Dorsolateral prefrontal cortex (tissue), 122 donors: ENCODE measurements at places on chromosomes 6 and 20. TPM values are rescaled to one million over a fixed set of nuclear protein-coding genes. Genes with fewer than 3 reads are reported as not detected.

Gene DLL1
- 20.4 TPM for total RNA-seq

GRCh38 chr20:63911176-63911575 is 16.2 kb downstream of the DNAJC5 start:
- DNase-seq, result peak; percentile 54

DNA sequence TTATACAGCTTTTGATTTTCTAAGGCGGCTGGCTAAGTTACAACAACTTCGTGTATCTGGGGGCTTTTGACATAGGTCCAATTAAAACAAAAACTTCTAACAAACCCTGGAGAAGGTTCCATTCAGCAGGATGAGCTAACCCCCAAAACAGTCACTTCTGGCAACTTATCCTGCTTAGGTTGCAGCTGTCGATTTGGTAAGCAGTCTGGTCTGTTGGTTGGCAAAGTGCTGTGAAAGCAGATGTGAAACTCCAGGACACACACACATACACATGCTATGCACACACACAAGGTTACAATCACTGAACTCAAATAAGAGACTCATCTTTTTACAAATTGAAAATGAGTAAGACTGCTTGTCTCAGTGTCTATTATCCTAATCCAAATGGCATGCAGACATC is 119.0 kb upstream of the STMND1 start:
- DNase-seq, result no peak

DNA sequence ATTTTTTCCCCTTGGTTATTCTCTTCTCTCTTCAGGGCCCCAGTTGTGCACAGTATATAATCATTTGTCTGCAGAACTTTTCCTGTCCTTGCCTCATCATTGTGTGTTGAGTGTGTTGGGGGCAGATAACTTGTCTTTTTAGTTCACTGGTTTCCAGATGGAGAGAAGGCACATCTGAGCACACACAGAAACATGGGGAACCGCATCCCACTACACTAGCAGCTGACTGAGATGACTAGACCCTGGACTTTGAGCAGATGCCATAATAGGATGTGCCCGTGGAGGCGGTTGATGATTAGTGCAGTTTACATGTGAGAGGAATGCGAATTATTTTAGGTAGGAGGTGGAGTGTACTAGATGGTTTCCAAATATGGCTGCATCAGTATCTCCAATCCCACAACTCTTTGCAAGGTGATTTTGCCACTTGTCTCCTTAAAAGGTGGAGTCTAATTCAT is 26.5 kb upstream of the SH3BGRL2 start:
- no peak for DNase-seq

Gene ADGRG6
- 4.7 TPM for total RNA-seq

GRCh38 chr6:44701038-44701636 is 313.6 kb downstream of the CDC5L start:
- DNase-seq, result no peak

GRCh38 chr6:15389765-15390723 is 144.2 kb downstream of the JARID2 start:
- no peak for DNase-seq

- no peak for DNase-seq
Measured at GRCh38 chr6:7841781-7842468, 68.7 kb downstream of the TXNDC5 start.

DNA sequence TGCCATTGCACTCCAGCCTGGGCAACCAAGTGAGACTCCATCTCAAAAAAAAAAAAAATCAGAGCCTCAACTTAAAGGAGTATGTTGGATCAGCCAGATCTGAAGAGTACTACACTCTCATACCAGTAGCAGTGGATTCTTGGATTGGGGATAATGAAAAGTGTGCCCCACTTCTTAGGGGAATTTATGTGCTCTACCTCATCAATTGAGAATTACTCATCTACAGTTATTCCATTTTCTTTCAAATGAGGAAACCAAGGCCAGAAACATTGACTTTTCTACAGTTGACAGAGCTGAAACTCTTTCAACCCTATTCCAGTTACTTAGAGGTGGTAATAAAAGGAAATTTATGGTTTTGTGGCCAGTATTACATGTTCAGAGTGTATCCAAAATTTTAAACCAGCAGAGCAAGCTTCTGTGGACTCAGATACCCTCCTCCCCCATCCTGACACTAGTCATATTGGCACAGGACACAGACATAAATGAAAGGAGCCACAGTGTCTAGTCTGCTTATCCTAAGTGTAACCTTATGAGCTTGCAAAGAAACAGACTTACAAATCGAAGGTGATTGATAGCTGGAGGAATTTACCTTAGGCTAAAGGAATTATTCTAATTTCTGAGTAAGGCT is 51.2 kb downstream of the ORC3 start:
- DNase-seq, result no peak

DNA sequence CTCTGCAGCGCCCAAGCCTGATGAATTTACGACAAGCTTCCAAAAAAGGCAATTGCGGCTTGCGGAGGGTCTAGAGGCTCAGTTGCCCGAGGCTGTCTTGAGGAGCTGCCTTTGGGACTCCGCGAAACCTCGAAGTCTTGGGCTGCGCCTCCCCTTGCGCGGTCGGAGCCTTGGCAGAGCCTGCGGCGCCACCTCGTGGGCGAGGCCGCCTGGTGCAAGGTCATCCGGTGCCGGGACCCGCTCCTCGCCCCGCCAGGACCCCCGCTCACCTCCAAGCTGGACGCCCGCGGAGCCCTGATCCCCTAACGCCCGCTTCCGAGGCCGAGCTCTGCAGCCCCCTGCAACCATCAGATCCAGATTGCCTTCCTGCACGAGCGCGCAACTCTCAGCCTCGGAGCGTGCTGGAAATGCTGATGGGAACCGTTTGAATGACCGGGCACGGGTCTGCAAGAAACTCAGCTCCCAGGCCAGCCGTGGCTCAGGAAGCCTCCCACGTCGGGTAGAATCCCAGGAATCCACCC is 14.9 kb upstream of the FAM210B start:
- DNase-seq, result peak; percentile 74

DNA sequence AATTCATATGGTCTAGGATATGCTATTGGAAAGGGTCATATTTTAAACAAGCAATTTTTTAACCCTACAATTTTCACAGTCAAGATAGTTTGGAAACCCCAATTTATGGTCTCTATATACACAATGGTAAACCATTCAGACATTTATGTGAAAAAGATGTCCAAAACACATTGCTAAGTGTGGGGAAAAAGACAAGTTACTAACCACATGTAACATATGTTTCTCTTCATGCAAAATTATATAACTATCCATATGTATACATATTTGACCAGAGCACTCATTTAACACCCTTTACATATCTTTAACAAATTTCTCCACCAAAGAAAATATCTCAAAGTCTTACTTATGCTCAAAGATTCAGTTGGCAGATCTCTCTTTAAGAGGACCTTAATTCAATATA is 110.6 kb downstream of the RNGTT start:
- DNase-seq, result no peak

- DNase-seq, result no peak
Measured at GRCh38 chr6:149318581-149319286, 1.2 kb downstream of the TAB2 start.

- no peak for DNase-seq
Measured at GRCh38 chr20:50296450-50297375, 106.1 kb downstream of the CEBPB start.

GRCh38 chr6:10305790-10306415 is 109.0 kb downstream of the TFAP2A start:
- no peak for DNase-seq

Gene CCN2
- 30.3 TPM for total RNA-seq

Gene ADAM33
- 24.2 TPM for total RNA-seq

- no peak for DNase-seq
Measured at GRCh38 chr6:148677594-148678476, 69.0 kb upstream of the UST start.

Gene KCNK5
- total RNA-seq, result not detected

Gene MOG
- 278 TPM for total RNA-seq

Gene FRMD1
- total RNA-seq, result not detected

- DNase-seq, result peak; percentile 63
Measured at GRCh38 chr20:5528719-5529256, 212.0 kb upstream of the PROKR2 start.

- no peak for DNase-seq
Measured at GRCh38 chr6:73516514-73517489, 4.0 kb downstream of the EEF1A1 start.

- DNase-seq, result no peak
Measured at GRCh38 chr6:99297415-99297814, 52.1 kb downstream of the FAXC start.

GRCh38 chr6:1337791-1338190 is 25.9 kb downstream of the FOXQ1 start:
- DNase-seq, result no peak

GRCh38 chr6:6810727-6811126 is 222.2 kb downstream of the LY86 start:
- no peak for DNase-seq

Gene SIM1
- not detected for total RNA-seq

- DNase-seq, result no peak
Measured at GRCh38 chr6:165627366-165627765, 35.7 kb downstream of the PDE10A start.
